ENCODE measurements at places on chromosomes 16 and 17.

- no peak for DNase-seq
Observed at GRCh38 chr17:2571523-2572303, 21.7 kb upstream of the PAFAH1B1 start.

- DNase-seq: no peak
Observed at GRCh38 chr17:39195568-39196160, 1.8 kb downstream of the CACNB1 start.

DNA sequence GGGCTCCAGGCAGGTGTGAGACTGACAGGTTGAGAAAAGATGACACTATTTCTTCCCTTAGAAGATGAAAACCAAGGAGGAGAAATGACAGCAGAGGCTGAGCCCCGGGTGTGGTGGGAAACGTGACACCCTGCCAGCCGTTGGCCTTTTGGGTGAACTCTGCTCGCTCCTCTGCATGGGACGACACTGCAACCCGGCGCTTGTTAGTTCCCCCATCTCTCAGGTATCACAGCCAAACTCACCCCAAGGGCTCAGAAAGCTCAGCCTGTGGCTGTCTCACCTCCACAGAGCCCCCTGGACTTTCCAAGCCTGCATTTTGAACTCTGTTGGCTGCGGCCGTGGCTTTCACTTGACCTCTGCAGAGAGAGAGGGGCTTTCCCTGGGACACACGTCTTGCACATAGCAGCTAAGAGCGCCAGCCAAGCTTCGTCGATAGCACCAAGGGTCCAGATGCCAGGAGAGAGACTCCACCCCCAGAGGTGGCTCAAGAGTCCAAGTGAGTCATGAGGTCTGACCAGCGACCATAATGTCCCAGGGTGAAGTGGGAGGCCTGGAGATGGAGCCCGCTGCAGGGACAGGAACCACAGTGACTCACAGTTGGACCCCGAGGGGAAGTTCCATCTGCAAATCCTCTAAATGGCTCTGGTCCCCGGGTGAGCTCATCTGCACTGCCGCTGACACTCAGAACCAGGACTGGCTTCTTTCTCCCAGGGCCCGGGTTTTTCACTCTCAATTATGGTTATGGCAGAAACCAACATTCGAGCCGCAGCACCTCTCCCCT lies 301.9 kb downstream of the SOX9 start:
- peak; percentile 42 for DNase-seq

DNA sequence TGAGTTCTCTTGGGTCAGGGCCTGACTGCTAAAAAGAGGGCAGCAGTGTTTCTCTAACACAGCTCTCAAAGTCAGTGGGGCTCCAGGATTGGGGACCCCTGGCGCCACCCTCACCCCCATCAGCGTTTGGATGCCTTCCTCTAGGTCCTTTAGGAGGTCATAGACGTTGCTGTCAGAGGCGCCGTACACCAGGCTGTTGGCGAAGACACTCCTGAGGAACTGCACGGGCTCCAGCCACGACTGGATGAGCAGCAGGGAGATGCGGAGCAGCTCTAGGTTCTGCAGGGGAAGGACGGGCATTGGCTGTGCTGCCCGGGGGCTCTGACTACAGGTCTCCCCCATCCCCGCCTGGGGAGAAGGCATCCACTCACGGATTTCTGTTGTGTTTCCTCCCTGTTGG lies 993 bp downstream of the GH1 start:
- DNase-seq: no peak

GRCh38 chr16:68728523-68728922 lies 8.6 kb upstream of the CDH1 start:
- no peak for DNase-seq

DNA sequence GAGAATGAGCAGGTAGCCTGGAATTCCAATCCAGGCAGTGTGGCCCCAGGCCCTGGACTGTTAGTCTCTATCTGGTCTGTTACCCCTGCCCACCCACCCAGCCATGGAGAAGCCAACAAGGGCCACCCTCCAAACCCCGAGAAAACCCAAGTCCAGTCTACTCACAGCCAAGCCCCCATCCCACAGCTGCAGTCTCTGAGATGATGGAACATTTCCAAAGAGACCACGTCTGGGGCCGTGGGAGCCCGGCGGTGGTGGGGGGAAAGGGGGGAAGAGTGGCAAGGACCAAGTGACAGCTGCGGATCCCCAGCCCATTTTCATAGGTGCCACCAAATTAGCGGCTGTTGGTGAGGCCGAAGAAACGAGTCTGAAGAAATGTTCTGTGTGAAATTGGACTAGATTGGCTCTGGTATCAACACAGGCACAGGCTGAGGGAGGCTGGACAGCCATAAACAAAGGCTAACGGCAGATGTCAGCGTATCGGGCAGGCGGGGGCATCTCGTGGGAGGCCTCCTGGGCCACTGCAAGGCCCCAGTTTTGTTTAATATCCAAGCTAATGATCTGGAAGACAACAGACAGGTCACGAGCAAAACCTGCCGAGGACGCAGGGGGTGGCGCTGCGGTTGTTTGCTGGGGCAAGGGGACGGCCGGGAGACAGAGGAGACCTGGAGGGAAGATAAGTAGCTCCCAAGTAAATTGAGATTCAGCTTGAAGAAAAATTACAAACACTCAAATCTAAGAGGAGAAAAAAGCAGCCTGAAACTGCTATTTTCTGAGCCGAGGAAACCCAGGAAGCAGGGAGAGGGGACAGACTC lies 53.4 kb downstream of the RBFOX3 start:
- no peak for DNase-seq

- no peak for DNase-seq
Observed at GRCh38 chr16:6946106-6946505, 386.5 kb upstream of the RBFOX1 start.

GRCh38 chr17:75516619-75517296 lies 430 bp downstream of the TSEN54 start:
- DNase-seq: no peak

DNA sequence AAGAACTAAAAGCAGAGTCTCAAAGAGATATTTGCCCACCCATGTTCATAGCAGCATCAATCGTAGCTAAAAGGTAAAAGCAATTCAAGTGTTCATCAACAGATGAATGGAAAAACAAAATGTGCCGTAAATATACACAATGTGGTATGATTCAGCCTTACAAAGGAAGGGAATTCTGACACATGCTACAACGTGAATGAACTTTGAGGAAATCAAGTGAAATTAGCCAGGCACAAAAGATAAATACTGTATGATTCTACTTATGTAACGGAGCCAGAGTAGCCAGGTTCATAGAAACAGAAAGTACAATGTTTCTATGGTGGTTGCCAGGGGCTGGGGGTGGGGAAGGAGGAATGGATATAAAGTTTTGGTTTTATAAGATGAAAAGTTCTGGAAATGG lies 57.8 kb upstream of the IL34 start:
- DNase-seq: no peak

GRCh38 chr16:14057878-14058382 lies 13.2 kb upstream of the MRTFB start:
- no peak for DNase-seq

GRCh38 chr16:52740766-52741165 lies 193.8 kb upstream of the TOX3 start:
- no peak for DNase-seq

GRCh38 chr16:10514369-10515055 lies 65.9 kb downstream of the EMP2 start:
- peak; percentile 67 for DNase-seq

DNA sequence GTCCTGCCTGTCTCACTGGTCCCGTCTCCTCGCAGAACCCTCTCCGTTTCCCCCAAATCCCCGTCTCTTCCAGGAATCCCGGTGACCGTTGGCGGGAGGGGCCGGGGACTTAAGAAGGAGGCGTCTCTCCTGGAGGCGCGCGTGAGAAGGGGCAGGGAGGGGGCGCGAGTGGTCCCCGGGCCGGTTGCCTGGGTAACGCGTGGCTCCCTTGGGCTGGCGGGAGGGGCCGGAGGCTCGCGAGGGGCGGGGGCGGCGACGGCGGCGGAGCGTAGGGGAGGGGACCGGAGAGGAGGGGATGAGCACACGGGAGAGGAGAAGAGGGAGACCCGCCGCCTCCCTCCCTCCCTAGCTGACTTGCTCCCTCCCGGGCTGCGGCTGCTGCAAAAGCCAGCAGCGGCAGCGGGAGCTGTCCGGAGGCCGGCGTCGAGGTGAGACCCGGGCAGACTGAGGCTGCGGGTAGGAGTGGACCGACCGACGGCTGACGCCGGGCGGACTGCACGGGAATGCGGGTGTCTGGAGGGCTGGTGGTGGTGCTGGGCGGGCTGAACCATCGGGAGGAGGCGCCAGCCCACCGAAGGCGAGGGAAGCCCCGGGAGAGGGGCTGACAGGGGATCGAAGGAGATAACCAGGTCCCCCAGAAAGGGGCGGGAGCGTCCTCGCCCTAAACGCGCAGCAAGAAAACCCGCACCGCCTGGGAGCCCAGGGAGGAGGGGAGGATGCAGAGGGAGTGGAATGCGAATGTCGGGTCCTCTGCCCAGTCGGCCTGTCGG lies at the start of gene PRRT2:
Gene PRRT2, plus strand, starts transcription at position 298 of the 770 bp plus-strand sequence. CDS start 862 bp downstream, outside the sequence.
- no peak for DNase-seq

DNA sequence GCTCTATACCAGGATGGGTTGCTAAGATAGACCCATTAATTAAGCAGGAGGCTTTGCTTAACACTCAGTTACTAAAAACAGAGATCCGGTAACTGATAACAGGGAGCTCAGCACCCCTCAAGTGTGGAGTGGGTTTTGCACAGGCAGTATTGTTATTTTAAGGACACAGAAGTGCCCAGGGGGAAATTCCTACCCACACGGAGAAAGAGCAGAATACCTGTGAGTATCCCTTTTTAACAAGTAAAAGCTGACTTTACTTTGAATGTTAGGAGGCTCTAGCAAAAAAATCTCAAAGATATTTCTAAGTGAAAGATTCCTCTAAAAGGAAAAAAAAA lies 32.8 kb upstream of the HAS3 start:
- DNase-seq: no peak
